ENCODE measurements at places on chromosomes 7 and 10.

- no peak for DNase-seq
These were observed 74.2 kb downstream of the EZH2 start for GRCh38 chr7:148809856-148810255.

DNA sequence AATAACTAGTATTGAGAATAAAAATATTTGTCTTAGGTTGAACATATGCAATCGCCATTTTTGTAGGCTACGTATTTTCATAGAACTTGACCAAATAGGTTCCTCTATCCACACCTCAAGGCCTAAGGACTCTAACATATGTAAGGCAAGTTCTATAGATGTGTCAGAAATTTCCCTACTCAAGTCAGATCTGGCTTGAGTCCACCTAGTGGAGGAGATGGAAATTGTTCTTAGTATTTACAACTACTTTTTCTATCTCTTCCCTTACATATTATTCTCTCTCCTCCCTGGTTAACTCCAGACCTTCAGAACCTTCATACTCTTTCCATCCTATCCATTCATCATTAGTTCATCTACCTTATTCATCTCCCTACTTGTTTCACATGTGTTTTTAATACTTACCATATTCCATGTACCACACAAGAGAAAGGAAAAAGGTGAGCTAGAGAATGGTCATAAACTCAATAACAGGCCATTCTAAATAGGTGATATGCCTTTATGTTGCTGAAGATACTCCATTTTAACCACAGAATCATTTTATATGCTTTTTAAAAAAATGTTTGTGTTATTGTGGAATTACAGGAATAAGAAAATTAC lies 174.5 kb upstream of the HDAC9 start:
- no peak for DNase-seq

- no peak for DNase-seq
These were observed 216.6 kb downstream of the TWIST1 start for GRCh38 chr7:18900803-18901202.

GRCh38 chr10:130357226-130357625 lies 221.0 kb downstream of the GLRX3 start:
- DNase-seq, result no peak

GRCh38 chr10:133142523-133143199 lies 17.4 kb upstream of the KNDC1 start:
- DNase-seq, result peak; percentile 27

DNA sequence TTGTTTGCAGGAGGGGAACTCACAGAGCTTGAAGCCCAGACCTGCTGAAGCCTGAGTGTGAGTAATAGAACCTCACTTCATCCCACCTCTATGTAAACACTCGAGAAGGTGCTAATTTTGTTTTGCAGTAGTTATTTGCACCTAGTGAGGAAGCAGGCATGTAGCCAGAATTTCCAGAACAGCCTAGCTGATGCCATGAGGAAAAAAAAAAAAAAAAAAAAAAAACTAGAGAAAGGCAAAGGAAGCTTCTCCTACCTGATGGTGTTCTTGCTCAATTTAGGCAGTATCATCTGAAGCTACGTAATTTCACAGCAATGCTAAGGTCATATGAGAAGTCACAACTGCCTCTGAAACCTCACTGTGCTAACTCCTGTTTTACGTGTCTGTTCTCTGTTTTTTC lies 13.6 kb upstream of the GPR37 start:
- no peak for DNase-seq

- no peak for DNase-seq
These were observed 12.7 kb downstream of the LMTK2 start for GRCh38 chr7:98119256-98119918.

DNA sequence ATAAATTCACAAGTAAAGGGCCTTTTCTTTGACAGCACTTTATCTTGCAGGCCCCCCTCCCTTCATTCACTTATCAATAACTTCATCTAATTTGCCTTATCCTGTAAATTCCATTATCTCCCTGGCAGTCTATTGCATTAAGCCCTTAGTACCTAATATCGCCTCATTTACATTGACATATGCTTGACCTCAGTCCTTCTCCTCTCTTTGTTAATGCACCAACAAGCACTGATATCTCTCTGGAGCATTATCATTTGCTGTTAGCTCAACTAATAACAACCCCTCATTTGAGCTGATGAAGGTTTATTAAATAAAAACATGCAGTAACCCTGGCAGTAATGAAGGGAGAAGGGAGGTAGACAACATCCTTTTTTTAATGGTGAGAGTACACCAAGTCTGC lies 46.8 kb downstream of the EXOC4 start:
- DNase-seq, result no peak

GRCh38 chr7:42012313-42012712 lies 224.7 kb downstream of the GLI3 start:
- DNase-seq, result no peak

DNA sequence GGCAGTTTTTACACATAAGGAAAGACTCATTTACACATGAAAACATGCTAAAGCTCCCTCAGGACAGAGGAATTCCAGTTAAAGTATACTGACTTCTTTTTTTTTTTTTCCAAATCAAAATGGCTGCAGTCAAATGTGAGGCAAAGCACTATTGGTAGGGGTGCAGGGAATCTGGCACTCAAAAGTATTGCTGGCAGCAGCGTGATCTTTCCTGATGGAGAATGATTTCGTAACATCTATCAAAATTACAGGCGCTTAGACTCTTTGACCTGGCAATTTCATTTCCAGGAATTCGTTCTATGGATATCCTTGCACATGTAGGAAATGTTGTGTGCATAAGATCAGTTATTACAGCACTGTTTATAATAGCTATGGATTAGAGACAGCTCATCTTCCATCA lies 65.7 kb downstream of the VSTM4 start:
- no peak for DNase-seq

GRCh38 chr7:4851459-4852422 lies 10.1 kb downstream of the PAPOLB start:
- DNase-seq, result no peak

- no peak for DNase-seq
These were observed 68.1 kb upstream of the ADGRA1 start for GRCh38 chr10:133019651-133020050.

- no peak for DNase-seq
These were observed 1.6 kb downstream of the VAX1 start for GRCh38 chr10:117136391-117136975.

DNA sequence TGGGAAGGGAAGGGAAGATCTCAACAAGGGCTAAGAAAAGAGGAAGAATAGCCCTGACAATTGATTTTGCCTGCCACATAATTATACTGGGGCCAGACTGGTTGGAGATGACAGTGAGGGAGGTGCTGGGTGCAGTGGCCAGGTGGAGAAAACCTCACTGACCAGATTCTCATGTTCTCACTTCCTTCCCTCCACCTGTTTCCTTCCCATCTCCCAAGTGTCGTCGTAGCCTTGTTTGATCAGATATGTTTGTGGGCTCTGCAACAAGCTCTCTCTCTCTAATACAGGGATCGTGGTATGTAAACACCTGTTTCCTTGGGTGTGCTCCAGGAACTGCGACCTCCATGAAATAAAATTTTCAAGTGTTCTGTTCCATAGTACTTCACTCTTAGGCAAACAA lies 60.2 kb downstream of the VCL start:
- no peak for DNase-seq

DNA sequence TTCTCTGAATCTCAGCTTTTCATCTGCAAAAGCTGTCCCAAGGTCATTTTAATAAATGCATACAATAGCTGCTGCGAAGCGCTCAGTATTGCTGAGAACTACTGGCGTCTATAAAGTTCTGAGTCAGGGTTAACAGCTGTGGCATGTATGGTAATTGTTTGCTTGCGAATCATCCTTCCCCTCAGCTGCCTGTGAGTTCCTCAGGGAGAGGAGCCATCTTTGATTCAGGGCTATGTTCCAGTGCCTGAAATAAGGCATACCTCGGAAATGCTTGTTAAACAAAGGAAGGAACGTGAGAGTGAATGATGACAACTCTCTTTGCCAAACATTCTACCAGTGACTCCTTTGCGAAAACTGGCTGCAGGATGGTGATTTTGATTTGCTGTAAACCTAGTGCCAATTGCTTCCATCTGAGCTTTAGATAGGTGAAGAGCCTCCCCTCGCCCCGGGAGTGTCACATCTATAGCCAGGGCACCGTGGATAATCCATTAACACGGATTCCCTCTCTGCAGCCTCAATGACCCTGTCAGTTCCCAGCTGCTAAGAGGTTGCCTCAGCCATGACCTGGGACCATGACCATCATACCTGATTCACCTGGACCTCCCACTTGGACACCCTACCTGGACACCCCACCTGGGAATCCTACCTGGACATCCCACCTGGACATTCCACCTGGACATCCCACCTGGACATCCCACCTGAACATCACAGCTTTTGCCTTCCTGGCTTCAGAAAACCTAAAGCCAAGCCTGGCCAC lies 39.6 kb downstream of the GPRIN2 start:
- peak; percentile 59 for DNase-seq

DNA sequence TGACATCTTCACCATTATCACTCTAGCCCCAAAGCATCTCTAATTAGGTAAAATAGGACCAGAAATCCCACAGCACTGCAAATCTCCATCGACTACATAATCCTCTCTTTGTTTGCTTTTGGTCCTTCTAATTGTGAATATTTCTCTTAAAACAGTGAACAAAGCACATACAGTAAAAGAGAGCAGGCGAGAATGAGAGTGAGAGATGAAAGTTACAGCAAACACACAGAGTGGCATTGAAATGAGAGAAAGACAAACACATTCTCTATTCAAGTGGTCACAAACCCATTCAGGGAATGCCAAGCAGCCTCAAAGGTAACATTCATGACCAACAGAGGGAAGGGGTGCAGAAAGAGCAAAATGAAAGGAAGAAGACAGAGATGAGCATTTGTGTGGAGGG lies 109.8 kb upstream of the PTN start:
- DNase-seq, result no peak

DNA sequence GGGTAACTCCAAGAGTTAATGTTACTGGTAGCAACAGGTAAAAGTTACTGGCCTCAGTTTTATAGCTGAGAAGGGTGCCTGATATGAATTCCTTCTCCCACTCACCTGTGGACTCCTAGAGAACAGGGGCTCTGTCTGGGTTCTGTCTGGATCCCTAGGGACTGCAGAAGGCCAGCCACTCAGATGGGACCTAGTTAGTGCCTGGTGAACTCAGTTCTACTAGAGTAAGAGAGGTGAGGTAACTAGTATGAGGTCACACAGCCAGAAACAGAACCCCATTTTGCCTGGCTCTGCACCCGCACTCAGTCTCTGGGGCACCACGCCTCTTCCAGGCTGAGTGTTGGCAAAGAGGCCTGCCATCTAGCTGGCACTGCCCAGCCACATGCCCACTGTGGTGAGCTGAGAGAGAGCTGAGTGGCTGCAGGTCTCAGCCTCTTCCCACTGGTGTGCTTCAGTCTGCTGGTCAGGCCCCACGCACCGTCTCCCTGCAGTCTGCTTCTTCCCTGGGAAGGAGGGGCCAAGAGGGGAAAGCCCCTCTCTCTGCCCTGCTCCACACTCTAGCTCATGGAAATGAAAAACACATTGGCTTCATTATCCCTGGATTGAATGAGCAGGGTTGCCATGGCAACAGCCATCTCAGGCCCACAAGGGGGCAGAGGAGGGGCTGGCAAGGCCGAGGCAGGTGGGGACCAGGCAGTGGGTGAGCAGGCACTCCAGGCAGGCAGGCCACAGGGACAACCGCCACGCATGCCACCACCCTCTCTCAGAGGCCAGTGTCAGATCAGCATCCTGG lies 110.6 kb downstream of the ZMIZ1 start:
- DNase-seq, result no peak

DNA sequence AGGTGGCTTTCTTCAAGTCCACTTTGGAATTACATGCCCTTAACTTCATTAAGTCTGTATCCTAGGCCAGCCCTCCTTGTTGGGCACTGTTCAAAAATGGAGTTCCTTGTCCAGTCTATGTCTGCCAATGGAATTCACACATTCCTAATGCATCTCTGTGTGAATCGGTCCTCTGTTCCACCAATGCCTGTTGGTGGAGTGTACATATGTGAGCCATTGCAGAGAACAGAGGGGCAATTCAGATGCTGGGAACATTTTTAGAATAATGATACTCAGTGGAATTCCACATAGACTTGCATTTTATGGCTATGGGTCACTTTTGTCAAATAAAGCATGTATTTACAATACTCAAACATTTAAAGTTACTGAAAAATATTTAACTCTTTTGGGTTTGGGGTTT lies 108.3 kb downstream of the COL28A1 start:
- DNase-seq, result no peak

DNA sequence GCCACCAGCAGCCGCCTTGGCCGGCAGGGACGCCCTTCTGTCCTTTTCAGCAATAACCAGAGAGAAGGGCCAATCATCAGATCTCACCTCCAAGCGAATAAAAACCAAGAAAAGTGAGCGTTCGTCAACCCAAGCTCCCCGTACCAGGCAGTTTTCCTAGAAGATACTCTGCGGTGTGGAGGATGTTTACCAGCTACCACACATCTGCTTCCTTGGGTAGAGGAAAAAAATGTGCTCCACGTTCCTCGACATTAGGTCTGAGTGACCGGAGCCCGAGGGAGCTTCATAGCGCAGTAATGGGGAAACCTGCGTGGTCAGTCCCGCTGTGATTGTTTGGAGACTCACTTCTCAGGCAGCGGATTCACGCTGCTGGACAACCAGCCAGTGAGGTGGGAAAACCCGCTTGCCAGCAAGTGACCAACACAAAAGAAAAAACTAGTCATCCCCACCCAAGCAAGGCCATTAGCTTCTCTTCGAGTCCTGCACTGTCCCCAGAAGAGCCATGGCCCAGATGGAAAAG lies 73.0 kb downstream of the ZRANB1 start:
- no peak for DNase-seq

DNA sequence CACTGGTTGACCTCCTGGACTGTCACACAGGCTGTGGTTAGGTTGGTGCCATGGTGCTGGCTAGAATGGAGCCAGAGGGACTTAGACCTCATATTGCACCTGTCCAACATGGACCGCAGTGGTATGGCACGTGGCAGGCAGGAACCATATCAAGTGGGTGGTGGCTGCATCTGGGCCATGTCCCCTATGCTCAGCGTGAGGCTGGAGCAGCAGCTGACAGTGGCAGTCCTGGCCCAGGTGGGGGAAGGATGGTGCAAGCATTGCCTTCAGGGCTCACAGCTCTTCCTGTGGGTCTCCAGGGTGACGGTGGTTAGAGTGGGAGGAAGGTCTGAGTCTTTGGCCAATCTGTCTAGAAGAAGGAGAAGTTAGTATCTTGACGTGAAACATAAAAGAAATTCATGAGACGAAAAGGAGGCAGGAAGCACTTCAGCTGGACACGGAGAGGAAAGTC lies 54.5 kb upstream of the PFKFB3 start:
- no peak for DNase-seq

GRCh38 chr10:79017882-79018520 lies 50.8 kb upstream of the ZMIZ1 start:
- peak; percentile 27 for DNase-seq

DNA sequence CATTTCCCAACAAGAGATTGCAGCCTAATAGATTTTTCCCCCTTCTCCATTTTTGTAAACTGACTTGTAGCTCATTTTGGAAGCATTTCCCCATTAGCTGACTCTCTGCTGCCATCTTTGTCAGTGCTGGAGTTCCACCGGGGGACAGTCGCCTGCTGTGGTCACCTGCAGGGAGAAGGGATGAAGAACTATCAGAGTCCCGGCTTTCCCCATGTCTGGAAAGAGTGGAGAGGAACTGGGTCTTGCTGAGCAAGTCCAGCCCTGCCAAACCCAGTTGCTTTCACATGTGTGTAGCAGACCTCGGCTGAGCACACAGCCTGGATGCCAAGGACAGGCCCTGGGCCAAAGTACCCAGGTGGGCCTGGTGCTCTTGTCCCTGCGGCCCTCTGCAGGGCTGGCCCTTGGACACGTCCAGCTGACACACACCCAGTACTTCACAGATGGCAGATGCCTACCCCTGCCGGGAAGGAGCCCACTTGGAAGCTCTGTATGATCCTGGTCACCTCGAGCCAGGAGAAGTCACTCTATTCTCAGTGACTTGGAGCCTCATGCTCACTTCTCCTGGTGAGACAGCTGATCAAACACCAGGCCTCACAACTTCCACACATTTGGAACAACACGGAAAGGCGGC lies 157.3 kb upstream of the NPVF start:
- no peak for DNase-seq
